Stimulated activated CD8-positive, alpha-beta memory T cell treated with anti-CD3 and anti-CD28 coated beads, Interleukin-4, amount 100 ng/mL, for 1 hour (primary cell): ENCODE measurements at places on chromosomes 11 and 22.

DNA sequence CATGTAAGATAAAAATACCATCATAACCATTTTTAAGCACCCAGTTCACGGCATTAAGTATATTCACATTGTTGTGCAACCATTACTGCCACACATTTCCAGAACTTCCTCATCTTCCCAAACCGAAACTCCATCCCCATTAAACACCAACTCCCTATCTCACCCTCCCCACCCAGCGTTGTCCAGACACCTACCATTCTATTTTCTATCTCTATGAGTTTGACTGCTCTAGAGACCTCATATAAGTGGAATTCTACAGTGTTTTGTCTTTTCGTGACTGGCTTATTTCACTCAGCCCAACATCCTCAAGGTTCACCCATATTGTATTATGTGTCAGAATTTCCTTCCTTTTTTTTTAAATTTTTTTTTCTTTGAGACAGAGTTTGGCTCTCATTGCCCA is 45.2 kb downstream of the PPFIA1 start:
- no peak for DNase-seq

DNA sequence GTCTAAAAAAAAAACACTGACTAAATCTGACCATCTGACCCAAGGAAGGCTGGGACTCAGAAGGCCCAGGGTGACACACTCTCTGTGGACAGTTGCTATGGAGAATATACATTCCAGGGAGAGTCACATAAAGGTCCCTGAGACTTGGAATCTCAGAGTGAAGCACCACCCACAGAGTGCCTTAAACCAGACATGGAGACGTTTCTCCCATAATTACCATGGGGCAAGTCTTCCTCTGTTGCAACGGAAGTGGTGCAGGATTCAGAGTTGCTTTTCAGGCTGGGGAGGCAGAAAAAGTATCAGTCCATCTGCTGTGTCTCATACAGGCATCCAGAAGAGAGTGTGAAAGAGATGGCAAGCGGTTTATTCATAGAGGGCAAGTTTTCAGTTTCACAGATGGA is 58.7 kb upstream of the SLN start:
- DNase-seq = no peak

GRCh38 chr11:96361778-96362177 is 18.8 kb upstream of the MAML2 start:
- no peak for DNase-seq

DNA sequence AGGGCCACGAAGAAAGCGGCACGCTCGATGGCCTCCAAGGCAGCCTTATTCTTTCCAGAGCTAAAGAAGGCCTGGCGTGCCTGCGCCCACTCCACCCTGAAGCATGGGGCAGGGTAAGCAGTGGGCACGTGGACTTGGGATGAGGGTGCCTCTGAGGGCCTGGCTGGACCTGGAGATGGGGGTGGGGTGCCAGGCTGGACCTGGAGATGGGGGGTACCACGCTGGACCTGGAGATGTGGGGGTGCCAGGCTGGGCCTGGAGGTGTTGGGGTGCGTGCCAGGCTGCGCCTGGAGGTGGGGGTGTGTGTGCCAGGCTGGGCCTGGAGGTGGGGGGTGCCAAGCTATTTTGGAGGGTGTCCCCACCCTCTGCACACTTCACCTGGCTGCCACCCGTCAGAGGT is 5.3 kb downstream of the CPT1B start:
- DNase-seq = no peak

DNA sequence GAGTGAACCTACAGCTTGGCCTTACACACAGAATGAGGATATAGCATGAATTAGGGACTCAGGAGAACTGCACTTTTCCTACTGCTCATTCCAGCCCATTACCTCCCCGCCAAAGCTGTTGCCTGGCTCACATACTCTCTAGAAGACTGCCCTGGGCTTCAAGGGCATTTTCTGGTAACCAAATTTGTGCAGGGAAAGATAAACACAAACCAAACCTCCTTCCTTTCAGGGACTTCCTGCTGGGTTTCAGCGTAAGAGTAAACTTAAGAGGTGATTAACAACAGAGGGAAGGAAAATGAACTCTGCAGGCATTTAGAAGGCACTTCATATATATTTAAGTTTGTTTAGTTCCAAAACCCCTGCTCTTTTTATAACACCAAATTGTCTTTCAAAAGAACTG is 194.9 kb downstream of the SWAP70 start:
- DNase-seq = no peak

DNA sequence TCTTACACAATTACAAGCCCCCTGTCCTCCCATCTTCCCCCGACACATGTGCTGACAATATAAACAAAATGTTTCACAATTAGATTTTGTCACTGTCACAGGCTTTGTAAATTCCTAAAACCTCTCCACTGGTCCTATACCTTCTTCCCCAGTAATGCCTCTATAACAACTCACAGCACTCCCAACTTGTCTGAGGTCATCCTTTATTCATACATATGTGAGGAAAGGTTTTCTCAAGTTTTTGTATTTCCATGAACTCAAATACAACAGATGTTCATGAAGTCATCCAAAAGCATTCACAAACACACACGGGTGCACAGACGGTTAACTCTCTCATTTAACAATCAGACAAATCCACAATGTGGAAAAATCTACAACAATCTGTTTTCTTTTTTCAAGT is 1.9 kb downstream of the OR52H1 start:
- no peak for DNase-seq

DNA sequence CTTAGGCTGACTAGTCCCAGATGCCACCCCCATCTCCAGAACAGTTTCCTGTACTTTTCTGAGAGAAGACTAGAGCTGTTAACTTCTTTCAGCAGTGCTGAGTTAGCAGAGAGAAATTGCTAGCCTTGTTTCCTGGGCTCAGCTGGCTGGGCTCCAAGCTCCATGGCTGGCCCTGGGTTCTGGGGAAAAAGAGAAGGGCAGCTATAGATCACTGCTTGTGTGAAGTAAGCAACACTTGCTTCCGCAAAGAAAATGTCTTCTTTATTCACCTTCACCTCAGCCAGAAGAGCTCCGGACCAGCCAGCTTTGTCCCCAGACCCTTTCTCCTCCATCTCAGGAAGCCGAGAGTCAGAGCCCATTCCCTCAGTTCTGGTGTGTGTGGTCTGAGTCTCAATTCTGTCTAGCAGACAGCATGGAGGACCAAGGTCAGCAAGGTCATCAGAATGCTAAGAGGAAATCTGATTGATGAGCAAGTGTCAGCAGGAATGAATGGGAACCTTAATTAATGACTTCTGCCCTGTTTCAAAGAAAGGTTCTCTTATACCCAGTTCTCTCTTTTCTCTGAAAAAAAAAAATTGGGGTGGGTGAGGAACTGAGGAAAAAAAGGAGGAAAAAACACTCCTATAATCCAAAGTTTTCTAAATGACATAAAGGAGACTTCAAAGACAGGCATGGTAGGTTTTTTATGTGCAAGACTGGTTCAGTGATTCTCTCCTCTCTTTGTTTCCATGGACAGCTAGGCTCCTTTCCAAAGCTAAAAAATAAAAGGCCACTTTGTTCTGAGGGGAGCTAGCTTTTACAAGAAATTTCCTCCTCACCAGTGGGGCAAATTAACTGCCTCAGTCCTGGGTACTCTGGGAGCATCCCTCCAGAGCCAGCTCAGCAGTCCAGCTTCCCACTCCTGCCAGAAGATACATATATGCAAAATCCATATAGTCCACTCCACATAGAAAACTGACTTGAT is 63.6 kb upstream of the FAM181B start:
- DNase-seq = no peak

- DNase-seq = no peak
These were observed 468 bp downstream of the DDIAS start for GRCh38 chr11:82901922-82902485.

- no peak for DNase-seq
These were observed 23.8 kb downstream of the POU2AF2 start for GRCh38 chr11:111269146-111269868.

- DNase-seq = no peak
These were observed 43.1 kb upstream of the ATXN10 start for GRCh38 chr22:45628515-45628914.
